ENCODE measurements at places on chromosomes 4 and X. TPM values are rescaled to one million over a fixed set of nuclear protein-coding genes. Genes with fewer than 3 reads are reported as not detected.

The PABPC1L2B gene
- polyA plus RNA-seq, result not detected

The TENM3 gene
- 13.3 TPM for polyA plus RNA-seq

The TCEAL2 gene
- 20.6 TPM for polyA plus RNA-seq

The MAML3 gene
- 16.2 TPM for polyA plus RNA-seq

The RNF128 gene
- 9.1 TPM for polyA plus RNA-seq

The VEGFD gene
- polyA plus RNA-seq, result 0.52 TPM

The EDA2R gene
- 0.40 TPM for polyA plus RNA-seq

The NEUROG2 gene
- not detected for polyA plus RNA-seq

The CLCN4 gene
- 4.6 TPM for polyA plus RNA-seq

The TLR1 gene
- polyA plus RNA-seq, result 3.6 TPM

The CYLC1 gene
- not detected for polyA plus RNA-seq

Measured in renal cortex interstitium (tissue), 15 donors.